Kidney tubule cell (primary cell): ENCODE measurements at places on chromosomes 2 and 18.

- DNase-seq: no peak
Observed at GRCh38 chr2:1784986-1785617, 40.8 kb upstream of the PXDN start.

- peak; percentile 3 for DNase-seq
Observed at GRCh38 chr2:8268172-8268783, 413.6 kb upstream of the ID2 start.

DNA sequence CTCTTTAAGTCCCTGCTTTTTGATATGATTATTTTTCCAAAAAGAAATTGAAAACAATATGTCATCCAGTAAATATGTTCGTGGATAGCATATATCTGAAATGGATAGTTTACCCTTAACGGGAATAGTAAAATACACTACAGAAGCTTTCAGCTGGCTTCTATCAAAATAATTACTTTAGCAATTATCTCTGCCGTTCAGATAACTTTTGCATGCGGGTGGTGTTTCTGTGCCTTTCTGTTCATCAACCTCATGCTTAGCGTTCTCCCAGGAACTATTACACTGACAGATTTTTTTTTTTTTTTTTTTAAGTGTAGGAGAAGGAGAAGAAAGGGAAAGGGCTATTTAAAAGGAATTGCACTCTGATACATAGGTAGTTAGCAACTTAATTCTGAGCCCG, 53.6 kb downstream of the TSHZ1 start:
- no peak for DNase-seq

GRCh38 chr18:45275367-45276113, 339.7 kb upstream of the SLC14A2 start:
- DNase-seq: peak; percentile 45

DNA sequence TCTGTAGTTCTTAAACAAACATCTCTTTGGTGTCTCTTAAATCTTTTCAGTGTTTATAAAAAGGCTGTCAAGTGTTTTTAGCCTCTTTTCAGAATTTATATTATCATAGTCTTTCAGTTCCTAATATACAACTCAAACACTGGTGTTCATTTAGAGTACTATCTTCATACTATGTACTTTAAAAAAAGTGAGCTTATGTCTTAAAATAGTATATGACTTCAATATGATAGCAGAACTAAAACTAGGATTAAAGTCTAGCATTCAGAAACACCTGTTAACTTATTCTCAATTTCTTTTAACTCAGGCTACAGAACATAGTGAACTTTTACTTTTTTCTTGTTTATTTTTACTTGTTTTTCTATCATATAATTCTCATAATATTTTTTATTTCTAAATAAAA, 14.7 kb upstream of the IKZF2 start:
- no peak for DNase-seq

GRCh38 chr2:71157124-71157793, 26.8 kb downstream of the MPHOSPH10 start:
- peak; percentile 9 for DNase-seq

GRCh38 chr2:19357402-19358241, 801 bp downstream of the OSR1 start:
- peak; percentile 29 for DNase-seq

GRCh38 chr2:238905224-238905623, 57.3 kb downstream of the TWIST2 start:
- DNase-seq: no peak
